ENCODE measurements at places on chromosomes 2 and 18.
A peak's percentile ranks its signal among the peaks of the same experiment; 100 is the strongest.

- no peak for DNase-seq
Observed at GRCh38 chr2:163859951-163860350, 124.1 kb upstream of the FIGN start.

DNA sequence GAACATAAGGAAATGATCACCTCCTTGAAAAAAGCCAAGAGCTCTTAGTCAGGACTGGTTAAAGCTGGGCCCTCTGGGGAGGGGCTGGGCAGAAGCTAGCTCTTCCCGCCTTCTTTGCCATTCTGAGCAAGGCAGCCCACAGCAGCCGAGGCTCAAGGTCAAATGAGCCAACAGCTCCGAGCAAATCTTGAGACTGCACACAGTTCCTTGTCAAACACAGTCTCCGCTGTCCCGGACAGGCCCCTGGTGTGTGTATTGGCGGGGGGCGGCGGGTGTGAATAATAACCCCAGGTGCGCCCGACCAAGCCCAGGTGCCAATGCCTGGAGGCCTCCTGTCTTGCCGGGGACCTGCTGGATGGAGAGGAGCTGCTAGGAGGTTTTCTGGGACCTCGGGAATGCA lies 46.4 kb upstream of the ACAA2 start:
- DNase-seq = no peak

DNA sequence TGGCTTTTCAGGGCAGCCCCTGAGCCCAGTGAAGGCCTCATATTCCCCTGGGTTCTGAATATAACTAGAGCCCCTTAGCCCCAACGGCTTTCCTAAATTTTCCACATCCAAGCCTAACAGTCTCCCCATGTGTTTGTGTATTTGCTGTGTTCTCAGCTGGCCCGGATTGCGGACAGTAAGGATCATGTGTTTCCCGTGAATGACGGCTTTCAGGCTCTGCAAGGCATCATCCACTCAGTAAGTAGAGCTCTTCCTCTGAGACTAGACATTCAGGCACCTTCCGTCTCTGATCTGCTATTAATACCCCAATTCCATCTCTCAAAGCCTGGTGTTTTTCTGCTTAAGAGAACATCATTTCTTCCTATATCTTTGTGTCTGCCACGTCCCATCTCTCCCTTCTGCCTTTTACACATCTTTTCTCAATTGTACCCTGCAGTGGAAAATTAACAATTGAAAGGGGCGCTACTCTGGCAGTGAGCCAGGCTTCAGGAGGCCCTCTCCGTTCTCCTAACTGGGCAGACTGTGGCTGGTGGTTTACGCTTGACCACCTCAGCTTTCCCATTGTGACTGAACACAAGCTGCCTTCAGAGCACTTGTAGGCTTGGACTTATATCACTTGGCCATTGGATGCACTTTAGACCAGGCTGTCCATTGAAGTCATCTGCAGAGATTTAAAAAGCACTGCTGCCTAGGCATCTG lies 64.4 kb downstream of the ANTXR1 start:
- DNase-seq = no peak

- peak; percentile 84 for DNase-seq
Observed at GRCh38 chr2:197675711-197676188, 363 bp upstream of the RFTN2 start.

DNA sequence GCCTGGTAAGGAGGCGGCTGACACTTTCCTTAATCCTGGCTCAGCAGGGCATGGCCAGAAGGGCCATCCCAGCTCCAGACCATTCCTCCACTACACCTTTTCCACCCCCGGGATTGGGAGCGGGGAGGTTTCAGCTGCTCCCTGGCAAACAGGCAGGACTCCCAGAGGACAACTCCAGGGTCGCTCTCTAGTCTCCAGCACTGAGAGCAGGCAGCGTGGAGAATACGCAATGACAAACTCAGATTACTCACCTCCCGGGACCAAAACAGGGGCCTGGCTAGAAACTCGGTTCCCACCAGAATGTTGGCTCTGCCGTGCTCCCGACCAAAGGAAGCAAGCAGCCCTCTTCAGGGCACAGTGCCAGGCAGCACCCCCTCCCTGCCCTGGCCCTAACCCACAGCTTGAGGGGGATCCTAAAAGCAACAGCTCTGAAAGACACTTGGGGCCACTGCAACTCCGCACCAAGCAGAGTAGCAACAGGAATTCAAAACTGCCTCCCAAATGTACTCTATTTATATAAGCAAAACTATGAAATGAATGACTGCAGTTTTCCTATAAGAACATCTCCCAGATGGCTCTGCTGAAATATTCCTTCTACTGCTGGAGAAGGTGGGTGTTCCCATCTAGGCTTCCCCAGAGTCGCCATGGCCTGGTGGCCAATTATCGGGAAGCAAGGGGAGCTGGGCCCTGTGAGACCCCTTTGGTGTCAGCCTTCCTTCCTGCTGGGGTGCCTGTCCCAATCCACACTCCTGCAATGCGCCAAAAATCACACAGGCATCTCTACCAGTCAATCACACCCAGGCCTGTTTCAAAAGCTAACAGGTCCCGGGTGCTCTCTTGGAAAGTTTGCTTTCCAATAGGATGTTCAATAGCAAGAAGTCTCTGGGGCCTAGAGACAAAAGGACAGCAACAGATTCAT lies 61.2 kb upstream of the POMC start:
- no peak for DNase-seq

DNA sequence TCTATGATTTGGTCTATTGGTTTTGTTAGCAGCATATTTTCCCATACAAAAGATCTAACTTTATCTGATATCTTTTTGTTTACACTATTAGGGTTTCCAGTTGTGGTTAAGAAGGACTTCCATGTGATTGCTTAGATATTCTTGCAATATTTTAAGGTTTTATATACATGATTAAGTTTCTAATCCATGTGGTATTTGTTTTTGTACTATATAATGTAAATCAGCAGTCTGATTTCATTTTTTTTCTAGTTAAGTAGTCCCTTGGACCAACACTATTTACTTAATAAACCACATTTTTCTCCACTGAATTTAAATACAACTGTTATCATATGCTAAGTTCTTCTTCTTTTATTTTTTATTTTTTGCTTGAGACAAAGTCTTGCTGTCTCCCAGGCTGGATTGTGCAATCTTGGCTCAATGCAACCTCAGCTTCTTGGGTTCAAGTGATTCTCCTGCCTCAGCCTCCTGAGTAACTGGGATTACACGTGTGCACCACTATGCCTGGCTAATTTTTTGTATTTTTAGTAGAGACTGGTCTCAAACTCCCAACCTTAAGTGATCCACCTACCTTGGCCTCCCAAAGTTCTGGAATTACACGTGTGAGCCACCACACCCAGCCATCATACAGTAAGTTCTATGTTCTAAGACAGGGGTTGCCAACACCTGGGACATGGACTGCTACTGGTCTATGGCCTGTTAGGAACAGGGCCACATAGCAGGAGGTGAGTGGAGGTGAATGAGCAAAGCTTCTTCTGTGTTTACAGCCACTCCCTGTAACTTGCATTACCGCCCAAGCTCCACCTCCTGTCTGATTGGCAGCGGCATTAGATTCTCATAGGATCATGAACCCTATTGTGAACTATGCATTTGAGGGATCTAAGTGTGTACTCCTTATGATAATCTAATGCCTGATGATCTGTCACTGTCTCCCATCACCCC lies 58.5 kb upstream of the RAB27B start:
- DNase-seq = no peak

DNA sequence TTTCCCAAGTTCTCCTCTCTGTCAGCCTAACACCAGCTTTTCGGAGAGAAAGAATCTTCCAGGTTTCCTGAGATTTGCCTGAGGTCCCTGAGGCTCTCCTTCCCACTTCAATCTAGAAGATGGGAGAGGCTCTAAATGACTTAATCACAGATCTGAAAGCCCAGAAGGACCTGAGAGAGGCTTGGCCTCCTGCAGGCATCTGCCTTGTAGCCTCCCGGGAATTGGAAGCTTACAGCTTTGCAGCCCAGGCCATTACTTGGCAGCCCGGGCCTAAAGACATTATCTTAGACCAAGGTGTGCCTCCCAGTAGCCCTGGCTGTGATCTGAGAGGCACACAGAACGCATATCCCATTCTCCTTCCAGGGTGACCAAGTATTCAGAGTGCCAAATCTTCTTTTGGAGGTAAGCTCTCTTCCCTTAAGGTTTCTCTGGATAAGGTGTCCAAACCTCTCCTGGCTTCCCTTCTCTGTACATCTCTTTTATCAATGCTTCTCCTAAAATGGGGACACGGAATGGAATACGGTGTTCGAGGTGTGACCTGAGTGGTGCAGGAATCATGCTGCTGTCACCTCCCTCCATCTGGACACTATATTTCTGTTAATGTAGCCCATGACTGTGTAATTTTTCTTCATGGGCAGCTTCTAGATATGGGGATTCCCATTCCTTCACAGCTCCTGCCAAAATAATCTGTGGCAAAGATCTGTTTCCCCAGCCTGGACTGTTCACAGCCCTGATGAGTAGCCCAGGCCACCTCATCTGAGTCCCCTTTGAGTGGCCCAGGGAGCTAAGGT lies 16.0 kb downstream of the CTIF start:
- DNase-seq = no peak

- DNase-seq = peak; percentile 62
Observed at GRCh38 chr18:21241301-21242048, 557 bp upstream of the GREB1L start.

- DNase-seq = no peak
Observed at GRCh38 chr2:223104336-223105132, 52.5 kb downstream of the KCNE4 start.

DNA sequence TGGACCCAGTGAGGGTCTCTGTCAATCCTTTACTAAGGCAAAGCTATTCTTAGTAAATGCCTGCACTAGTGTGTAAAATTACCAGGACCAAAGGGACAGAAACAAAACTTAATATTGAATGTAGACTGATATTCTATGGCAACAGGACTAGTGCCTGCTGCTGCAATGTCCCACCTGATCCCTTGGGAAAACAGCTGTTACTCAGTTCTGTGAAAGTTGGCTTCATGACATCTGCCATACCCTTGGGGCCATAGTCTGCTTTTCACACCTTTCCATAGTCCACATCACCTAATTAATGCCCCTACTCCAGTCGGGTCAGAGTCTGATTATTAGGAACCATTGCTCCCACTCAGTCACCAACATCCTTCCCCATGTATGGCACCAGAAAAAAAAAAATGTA lies 14.5 kb downstream of the DNAJC27 start:
- DNase-seq = no peak

DNA sequence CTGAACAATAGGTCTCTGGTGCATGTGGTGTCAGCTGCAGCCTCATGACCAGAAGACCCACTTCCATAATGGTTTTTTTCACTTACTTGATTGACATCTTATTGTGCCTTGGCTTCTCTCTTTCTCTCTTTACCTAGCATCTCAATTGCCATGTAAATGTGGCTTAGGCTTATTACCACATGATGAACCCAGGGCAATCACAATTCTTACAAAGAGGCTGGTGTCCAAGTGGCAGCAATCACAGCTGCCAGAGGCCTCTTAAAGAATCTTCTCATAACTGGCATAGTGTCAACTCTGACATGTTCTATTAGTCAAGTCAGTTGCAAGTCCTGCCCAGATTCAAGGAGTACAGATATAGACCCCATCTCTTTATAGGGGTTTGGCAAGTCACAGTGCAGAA lies 1224.8 kb downstream of the SUCLG1 start:
- no peak for DNase-seq

DNA sequence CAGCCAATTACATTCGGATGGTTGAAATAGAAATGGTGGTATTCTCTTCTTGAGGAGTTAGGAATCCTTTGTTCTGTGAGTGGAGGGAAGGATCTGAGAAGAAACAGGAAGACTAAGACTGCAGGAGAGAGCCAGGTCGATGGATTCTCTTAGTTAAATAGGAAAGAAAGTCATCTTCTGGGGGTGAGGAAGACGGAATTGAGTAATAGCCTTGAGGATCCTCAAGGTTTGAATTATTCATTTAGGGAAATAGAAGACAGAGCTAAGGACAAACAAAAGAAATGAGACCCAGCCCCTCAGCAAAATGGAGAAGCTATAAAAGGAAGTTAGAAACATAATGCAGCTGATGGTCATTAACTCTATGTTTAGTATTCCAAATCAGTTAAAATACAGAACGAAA lies 1.8 kb downstream of the LAPTM4A start:
- DNase-seq = no peak

GRCh38 chr18:8705961-8706790 lies 820 bp downstream of the MTCL1 start:
- peak; percentile 27 for DNase-seq

DNA sequence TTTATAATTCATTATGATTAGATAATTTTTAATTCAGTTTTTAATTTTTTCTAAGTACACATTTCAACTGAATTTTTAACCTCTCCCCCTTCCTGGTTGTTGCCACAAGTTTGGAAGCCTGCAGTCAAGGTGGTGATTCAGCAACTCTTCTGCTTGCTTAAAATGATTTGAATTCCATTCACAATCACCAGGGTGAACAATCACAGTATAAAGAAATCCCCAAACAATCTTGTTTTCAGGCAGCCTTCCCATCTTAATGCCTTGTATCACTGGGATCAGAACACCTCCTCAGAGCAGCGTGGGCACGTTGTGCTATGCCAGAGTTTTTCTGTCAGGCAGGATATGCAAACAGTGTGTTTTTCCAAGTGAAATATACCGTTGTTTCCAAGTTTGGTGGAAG lies 46.7 kb upstream of the BARD1 start:
- no peak for DNase-seq

DNA sequence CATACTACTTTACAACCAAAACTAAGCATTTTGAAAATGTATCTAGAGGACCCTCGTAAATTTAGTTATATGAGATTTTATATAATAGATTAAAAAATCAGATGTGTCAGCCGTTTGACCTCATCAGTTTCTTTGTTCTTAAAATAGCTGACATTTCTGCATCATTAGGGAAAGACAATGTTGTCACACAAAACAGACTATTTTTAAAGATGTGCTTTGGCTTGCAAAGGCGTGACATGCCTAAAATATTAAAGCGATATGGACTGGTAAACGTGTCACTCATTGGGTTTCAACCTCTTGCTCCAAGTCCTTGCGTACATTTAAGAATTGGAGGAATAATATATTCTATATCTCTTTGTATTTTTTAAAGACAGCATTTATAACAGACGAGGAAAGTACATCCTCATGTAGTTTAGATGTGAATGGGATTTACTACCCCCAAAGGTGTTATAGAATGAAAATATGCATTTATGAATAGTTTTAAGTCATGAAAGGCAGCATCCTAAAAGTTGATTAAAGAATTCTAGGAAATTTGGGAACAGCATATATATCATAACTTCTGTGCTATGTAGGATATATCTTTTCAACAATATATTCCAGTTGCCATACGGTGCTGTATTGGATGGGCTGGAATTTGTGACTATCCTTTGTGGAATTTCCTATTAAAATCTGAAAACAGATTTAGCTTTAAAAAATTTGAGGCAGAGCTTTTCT lies 3.8 kb downstream of the MYL12A start:
- DNase-seq = no peak

DNA sequence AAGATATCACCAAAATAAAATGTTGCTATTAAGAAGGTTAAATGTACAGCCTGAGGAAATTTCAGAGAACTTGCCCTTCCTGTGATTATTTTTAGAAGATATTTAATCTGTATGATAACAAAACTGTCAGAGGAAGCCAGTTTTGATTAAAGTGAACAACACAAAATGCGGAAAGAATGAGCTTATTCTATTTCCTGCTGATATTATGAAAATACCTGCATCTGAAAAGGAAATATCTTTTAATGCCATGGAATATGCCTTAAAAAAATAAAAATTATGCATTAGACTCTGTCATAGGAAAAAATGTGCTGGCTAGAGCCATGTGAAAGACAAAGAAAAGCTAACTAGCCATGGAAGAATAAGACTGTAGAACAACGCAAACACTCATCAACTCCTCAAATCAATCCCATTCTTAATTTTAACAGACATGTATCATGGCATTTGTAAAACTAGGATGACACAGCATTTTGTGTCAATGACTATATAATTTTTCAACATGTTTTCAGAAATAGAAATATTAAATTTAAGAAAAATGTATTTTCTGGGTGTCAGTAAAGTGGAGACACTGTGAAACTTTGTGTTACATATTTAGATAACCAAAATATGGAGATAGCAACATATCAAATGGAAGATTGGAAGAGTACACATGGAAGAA lies 1768.2 kb downstream of the SUCLG1 start:
- no peak for DNase-seq
